ENCODE measurements at places on chromosomes 7 and 10.

DNA sequence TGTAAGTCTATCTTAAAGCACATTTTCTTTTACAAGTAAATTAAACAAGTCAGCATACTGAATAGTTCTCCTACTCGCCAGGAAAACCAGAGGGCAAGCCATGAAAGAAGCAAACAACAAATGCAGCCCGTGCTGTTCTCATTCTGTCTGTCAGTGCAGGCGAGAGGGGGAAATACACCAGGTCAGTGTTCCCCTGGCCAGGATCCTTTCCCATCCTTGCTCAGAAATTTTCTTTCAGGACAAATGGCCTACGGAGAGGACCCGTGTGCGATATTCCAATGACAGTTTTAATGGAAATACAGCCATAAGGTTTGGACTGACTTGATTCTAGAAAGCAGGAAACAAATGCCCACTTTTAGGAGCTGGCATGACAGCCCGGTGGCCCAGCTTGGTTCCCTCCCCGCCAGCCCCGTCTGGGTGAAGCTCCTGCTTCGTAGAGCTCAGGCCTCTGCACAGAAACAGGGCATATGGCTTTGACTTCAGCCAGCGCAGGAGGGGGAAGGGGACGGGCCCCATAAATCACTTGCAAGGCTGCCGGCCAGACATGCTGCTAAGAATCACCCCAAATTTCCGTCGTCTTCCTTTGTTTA lies 67.8 kb downstream of the FRMD4A start:
- DNase-seq: no peak

GRCh38 chr10:21495752-21496342 lies 29.6 kb downstream of the SKIDA1 start:
- peak; percentile 78 for DNase-seq

- DNase-seq: no peak
Observed at GRCh38 chr7:90602303-90602702, 6.2 kb downstream of the CDK14 start.

- no peak for DNase-seq
Observed at GRCh38 chr10:110724116-110724921, 80.2 kb downstream of the RBM20 start.

DNA sequence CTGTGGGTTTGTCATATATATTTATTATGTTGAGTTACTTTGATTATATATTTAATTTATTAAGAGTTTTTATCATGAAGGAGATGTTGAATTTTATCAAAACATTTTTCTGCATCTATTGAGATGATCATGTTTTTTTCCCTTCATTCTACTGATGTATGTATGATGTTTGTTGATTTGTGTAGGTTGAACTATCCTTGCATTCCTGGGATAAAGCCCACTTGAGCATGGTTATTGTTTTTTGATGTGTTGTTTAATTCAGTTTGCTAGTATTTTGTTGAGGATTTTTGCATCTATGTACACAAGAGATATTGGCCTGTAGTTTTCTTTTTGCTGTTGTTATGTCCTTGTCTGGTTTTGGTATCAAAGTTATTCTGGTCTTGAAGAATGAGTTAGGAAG lies 31.1 kb downstream of the SCART1 start:
- no peak for DNase-seq

- DNase-seq: peak; percentile 4
Observed at GRCh38 chr7:84669177-84669732, 474.7 kb upstream of the SEMA3A start.

Measured in hematopoietic multipotent progenitor cell treated with erythropoietin and hydrocortisone succinate and interleukin-3 and kit ligand, for 6 days (in vitro differentiated cells).